H9 (cell line): ENCODE measurements at places on chromosomes 3 and 15. TPM values are rescaled to one million over a fixed set of nuclear protein-coding genes. Genes with fewer than 3 reads are reported as not detected.
A peak's percentile ranks its signal among the peaks of the same experiment; 100 is the strongest.

GRCh38 chr3:46324036-46324435 lies 29.9 kb upstream of the CCR2 start:
- H3K36me3 ChIP-seq: no peaks in the 10 kb centered on the region
- no peak overlapping the region for H3K4me3 ChIP-seq
- H3K27ac ChIP-seq: no peak overlapping the region
- no peaks in the 10 kb centered on the region for H3K4me1 ChIP-seq
- H3K27me3 ChIP-seq: no peaks in the 10 kb centered on the region; the same call in 1 of the 2 replicates

GRCh38 chr3:170725285-170725731 lies 139.4 kb upstream of the SLC7A14 start:
- no peaks in the 10 kb centered on the region for H3K36me3 ChIP-seq
- no peaks in the 10 kb centered on the region for H3K27me3 ChIP-seq
- no peak for DNase-seq

The LDHAL6B gene
- not detected in 2 replicates for total RNA-seq

- H3K4me3 ChIP-seq: no peak overlapping the region
- peaks cover 8% of the 10 kb centered on the region; the same call in 1 of the 2 replicates for H3K4me1 ChIP-seq
- no peak overlapping the region for H3K27ac ChIP-seq
Measured at GRCh38 chr3:62793946-62794345, 81.3 kb downstream of the CADPS start.

DNA sequence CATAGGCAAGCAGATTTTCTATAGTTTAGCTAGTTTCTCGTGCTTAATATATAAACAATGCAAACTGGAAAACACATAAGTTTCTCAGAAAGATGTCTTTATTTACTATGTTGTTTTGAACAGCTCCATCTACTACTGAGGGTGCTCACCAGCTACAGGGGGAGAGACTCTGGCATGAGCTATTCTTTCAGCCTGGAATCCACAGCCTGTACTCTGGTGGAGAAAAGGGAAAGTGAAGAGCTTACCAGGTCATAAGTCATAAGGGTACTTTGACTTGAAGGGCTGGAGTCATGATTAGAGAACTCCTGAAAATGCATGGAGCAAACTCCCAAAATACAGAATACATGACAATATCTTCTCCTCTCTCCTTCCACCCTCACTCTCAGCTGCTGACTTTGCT lies 4.4 kb upstream of the AVEN start:
- H3K4me1 ChIP-seq: no peaks in the 10 kb centered on the region; the same call in 1 of the 2 replicates
- H3K36me3 ChIP-seq: no peaks in the 10 kb centered on the region
- no peak overlapping the region for H3K27ac ChIP-seq
- no peak overlapping the region for H3K4me3 ChIP-seq

GRCh38 chr3:53244271-53244670 lies 11.6 kb downstream of the TKT start:
- peaks cover 16% of the 10 kb centered on the region; the same call in 1 of the 2 replicates for H3K4me1 ChIP-seq
- H3K36me3 ChIP-seq: peaks cover 57% of the 10 kb centered on the region
- DNase-seq: no peak
- peak overlapping the region; percentile 10 for H3K27ac ChIP-seq

DNA sequence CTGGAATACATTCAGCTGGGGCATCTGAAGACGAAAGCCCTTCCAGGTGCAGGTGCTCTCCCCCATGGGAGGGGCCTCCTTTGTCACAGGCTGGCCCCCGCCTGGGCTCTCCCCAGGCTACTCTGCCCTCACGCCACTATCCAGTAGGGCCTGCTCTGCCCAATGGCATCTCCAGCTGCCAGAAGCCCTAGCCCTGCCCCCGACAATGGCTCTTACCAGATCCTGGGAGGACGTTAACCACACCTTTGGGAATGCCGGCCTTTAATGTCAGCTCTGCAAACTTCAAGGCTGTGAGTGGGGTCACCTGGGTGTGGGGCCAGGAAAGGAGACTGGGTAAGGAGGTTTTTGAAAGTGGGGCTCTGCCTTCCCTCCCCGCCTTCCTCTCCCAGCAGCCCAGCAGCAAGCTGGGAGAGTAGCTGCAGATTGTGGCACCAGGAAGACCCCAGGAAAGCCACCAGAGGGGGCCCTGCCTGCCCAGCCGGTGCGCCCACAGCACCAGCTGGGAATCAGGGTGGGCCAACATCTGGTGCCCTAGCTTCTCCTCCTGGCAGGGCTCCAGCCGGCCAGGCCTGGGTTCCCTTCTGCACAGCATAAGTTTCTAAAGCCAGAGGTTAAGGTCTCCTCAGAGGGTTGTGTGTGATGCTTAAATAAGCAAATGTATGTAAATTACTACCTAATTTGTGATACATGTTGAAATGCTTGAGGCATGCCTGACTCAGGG lies 40.4 kb upstream of the SLC41A3 start:
- DNase-seq: peak; percentile 79
- H3K4me3 ChIP-seq: no peak overlapping the region
- no peak overlapping the region for H3K27ac ChIP-seq
- H3K36me3 ChIP-seq: no peaks in the 10 kb centered on the region
- no peaks in the 10 kb centered on the region for H3K4me1 ChIP-seq

- peaks cover 2% of the 10 kb centered on the region; the same call in 1 of the 2 replicates for H3K4me1 ChIP-seq
- no peaks in the 10 kb centered on the region for H3K27me3 ChIP-seq
- H3K4me3 ChIP-seq: no peak overlapping the region
- peaks cover 6% of the 10 kb centered on the region for H3K36me3 ChIP-seq
- DNase-seq: no peak
- no peak overlapping the region for H3K27ac ChIP-seq
Measured at GRCh38 chr15:80893777-80894176, 95.8 kb downstream of the MESD start.

The CNTN3 gene
- 0.29 TPM in 1 of 2 replicates, not detected in the other for total RNA-seq

The MUC4 gene
- total RNA-seq: 0.70 and 1.2 TPM in 2 replicates

DNA sequence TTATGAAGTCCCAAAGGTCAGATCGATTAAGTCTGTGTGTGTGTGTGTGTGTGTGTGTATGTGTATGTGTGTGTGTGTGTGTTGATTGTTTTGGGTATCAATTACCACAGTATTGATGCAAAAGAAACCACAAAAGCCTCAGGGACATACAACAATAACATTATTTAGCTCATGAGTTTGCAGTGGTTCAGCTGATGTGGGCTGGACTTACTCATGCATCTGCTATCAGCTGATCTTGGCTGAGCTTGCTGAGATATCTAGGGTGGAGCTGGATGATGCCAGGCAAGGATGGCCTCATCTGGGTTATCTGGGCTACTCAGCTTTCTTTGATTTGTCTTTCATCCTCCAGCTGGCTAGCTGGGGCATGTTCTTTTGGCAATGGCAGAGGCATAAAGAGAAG lies 82.4 kb upstream of the PRR23C start:
- DNase-seq: no peak
- no peak overlapping the region for H3K4me3 ChIP-seq
- H3K36me3 ChIP-seq: no peaks in the 10 kb centered on the region

DNA sequence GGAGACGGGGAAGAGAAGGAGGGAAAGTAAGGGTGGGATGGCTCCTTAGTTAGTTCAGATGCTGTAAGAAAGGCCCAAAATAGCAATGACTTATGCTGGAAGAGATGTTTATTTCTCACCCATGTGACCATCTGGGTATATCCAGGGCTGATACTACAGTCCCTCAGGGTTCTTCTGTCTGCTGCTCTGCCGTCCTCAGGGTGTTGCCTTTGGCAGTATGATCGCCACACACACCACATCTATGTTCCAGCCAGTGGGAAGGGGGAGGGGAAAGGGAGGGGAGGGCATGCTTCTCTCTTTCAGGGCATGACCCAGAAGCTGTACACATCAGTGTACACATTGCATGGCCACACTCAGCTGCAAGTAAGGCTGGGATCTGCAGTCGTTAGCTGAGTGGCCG lies 10.2 kb downstream of the CD276 start:
- no peaks in the 10 kb centered on the region for H3K27me3 ChIP-seq
- no peak overlapping the region for H3K4me3 ChIP-seq
- H3K27ac ChIP-seq: no peak overlapping the region
- DNase-seq: no peak

DNA sequence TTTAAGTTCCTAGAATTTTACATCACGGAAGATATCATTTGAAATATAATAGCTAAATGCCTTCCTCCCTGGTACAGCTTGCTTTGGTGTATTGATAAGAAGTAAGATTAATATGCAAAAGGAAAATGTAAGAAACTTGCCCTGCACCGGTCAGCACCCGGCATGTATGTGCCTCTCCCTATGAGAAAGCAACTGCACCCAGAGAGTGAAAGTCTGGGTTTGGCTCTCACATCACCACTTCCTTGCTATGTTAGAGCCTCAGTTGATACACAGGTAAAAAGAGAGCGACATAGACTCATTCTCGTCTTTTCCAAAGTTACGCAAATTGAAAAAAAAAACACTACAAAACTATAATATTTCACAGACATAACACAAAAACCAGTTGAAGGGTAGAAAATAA lies 96.7 kb downstream of the FOXP1 start:
- no peaks in the 10 kb centered on the region; the same call in 1 of the 2 replicates for H3K4me1 ChIP-seq
- H3K27ac ChIP-seq: no peak overlapping the region
- H3K36me3 ChIP-seq: peaks cover 22% of the 10 kb centered on the region

The PPIB gene
- 433 and 435 TPM in 2 replicates for total RNA-seq

DNA sequence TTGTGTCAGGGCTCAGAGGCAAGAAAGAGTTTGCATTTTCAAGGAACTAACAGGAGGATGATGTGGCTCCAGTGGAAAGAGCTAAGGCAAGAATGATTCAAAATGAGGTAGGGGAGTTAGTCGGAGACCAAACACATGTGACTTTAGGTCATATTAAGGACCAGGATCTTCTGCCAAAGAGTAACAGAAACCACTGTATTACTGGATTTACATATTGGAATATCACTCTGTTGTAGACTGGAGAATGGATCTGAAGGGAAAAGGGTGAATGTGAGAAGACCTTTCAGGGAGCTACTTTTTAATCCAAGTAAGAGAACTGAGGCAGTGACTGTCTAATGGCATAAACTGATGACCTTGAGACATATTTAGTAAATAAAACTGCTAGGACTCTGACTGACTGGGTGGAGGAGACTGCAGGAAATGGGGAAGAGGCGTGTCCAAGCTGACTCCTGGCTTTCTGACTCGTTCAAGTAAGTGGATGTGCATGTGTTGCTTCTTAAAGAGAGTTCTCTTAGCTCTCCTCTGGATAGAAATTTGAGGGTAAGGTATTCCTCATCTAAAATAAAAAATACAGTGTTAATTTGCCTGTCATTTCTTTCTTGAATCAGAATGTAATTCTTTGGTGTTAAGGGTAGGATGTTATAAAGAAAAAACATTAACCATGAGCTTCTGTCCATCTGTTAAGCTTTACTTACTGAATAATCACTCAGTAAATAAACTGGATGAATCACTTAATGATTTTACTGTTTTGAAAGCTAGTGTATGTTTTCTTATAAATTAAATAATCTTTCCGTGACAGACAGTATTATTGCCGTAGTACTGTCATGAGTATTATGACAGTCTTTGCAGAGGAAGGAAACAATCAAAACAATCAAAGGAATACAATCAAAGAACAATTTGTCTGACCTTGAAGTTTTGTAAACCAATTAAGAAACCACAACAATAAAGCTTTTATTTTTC lies 58.3 kb upstream of the CFAP20DC start:
- no peaks in the 10 kb centered on the region for H3K27me3 ChIP-seq
- H3K27ac ChIP-seq: no peak overlapping the region
- DNase-seq: no peak
- H3K36me3 ChIP-seq: no peaks in the 10 kb centered on the region

GRCh38 chr15:46543626-46544025 lies 908.8 kb downstream of the SQOR start:
- no peaks in the 10 kb centered on the region for H3K27me3 ChIP-seq
- peaks cover 4% of the 10 kb centered on the region; the same call in 2 of the 3 replicates for H3K36me3 ChIP-seq
- DNase-seq: no peak
- H3K27ac ChIP-seq: no peak overlapping the region

DNA sequence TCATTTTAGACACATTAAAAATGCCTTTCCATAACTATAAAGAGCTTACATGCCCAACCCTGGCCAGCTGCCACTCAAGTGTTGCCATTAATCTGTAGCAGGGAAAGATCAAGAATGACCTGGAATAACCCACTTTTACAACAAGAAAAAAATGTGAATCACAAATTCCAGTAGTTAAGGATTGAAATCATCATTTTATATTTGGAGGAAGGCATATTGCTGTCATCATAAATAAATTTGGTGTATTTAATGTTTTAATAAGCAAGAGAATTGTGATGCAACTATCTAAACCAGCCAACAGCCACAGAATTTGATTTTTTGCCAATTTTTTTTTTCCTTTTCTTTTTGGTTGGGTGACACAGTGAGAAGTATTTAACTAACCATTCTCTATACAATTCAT lies 240.0 kb upstream of the SEMA6D start:
- H3K27me3 ChIP-seq: no peaks in the 10 kb centered on the region
- H3K4me3 ChIP-seq: no peak overlapping the region
- 0 out of 2 replicates have a peak, but pooled peaks cover 3% of the 10 kb centered on the region for H3K36me3 ChIP-seq
- no peak for DNase-seq
- H3K4me1 ChIP-seq: no peaks in the 10 kb centered on the region

The MCCC1 gene
- 18.3 and 21.1 TPM in 2 replicates for total RNA-seq

- peaks cover 6% of the 10 kb centered on the region; the same call in 1 of the 2 replicates for H3K4me1 ChIP-seq
- DNase-seq: no peak
- H3K4me3 ChIP-seq: no peak overlapping the region
- H3K27me3 ChIP-seq: peaks cover 23% of the 10 kb centered on the region; the same call in 1 of the 2 replicates
- H3K36me3 ChIP-seq: no peaks in the 10 kb centered on the region
- no peak overlapping the region for H3K27ac ChIP-seq
Measured at GRCh38 chr3:177348974-177349373, 151.7 kb upstream of the TBL1XR1 start.

- H3K4me1 ChIP-seq: no peaks in the 10 kb centered on the region
- no peak overlapping the region for H3K27ac ChIP-seq
- no peak overlapping the region for H3K4me3 ChIP-seq
Measured at GRCh38 chr15:59394166-59394661, 21.5 kb upstream of the MYO1E start.

DNA sequence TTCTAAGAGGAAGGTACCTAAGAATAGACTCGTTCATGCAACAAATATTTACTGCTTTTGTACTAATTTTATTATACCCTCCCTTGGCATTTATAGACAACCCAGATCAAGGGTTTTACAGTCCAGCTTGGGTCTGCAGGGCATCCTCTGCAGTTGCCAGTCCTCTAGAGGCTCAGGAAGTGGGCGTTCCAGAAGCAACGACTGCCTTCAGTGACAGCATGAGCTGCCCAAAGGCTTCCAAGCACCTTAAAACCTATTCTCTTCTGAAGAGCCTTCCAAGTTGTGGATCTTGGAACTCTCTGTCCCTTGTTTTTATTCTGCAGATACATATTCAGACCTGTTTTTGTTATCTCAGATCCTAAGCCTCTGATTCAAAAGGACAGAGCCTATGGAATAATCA lies 95.6 kb downstream of the RAD18 start:
- H3K4me1 ChIP-seq: peaks cover 4% of the 10 kb centered on the region

The IGSF11 gene
- total RNA-seq: 1.2 and 1.6 TPM in 2 replicates

- H3K27ac ChIP-seq: no peak overlapping the region
- no peaks in the 10 kb centered on the region for H3K27me3 ChIP-seq
- no peak for DNase-seq
- H3K36me3 ChIP-seq: no peaks in the 10 kb centered on the region
- H3K4me3 ChIP-seq: no peak overlapping the region
- H3K4me1 ChIP-seq: peaks cover 6% of the 10 kb centered on the region; the same call in 1 of the 2 replicates
Measured at GRCh38 chr15:64891561-64891960, 20.1 kb upstream of the ANKDD1A start.
